ENCODE measurements at places on chromosomes 2 and 18.

GRCh38 chr2:197075754-197076337, 149.3 kb upstream of the PGAP1 start:
- DNase-seq = no peak

DNA sequence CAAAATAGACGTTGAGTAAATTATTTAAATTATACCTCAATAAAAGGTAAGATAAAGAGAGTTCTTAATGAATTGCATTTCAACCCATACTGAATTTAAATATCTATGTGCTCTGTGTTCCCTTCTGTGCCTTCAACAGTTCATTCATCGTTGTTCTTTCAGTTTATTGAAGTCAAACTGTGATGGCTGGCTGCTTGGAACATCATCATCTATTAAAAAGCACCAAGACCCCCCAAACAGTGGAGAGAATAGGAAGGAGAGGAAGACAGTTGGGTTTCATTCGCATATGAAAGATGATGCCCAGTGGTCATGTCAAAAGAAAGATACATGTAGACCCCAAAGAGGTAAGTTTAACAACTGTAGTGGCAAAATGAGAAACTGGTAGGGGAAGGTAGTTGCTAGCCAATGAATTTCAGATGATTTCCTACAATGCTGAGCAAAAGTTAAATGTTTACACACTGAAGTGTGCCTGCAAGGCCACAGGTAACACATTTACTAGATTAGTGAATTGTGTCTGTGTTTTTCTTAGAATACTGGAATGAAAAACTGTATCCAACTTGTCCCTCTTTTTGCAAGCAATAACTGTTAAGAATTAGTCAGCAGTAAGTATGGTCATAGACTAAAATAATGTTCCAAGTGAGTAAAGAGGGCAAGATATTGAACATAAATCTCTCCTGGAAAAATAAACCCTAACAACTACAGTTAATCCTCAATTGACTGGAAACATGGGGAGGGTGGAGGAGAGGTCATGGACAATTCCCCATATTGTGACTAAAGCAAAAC, 331.3 kb downstream of the KIAA1328 start:
- no peak for DNase-seq

DNA sequence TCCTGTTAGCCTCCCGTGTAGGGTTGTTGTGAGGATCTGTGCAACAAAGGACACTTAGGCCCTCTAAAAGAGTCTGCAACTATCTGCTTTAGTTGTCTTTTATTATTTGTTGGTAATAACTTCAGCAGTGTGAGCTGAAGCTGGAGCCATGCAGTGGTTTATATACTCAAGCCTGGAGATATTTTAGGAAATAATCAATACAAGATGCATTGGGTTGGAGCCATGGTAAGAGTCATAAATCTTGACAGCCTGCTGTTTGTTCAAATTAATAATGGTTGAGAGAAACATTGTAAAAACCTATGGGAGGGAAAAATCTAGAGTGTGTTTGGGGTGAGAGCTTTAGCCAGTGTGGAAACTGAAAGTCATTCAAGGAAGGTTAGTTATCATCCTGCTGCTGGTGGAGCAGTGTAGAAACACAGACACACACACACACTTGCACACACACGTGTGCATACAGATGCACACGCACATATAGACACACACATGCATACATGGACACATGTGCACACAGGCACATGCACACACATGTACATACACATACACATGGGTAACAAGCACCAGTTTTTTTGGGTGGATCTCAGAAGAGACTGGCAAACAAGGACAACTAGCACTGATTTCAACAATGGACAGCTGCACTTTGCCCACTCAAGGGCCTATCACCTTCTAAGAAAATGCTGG, 51.0 kb downstream of the ACOXL start:
- DNase-seq = no peak

DNA sequence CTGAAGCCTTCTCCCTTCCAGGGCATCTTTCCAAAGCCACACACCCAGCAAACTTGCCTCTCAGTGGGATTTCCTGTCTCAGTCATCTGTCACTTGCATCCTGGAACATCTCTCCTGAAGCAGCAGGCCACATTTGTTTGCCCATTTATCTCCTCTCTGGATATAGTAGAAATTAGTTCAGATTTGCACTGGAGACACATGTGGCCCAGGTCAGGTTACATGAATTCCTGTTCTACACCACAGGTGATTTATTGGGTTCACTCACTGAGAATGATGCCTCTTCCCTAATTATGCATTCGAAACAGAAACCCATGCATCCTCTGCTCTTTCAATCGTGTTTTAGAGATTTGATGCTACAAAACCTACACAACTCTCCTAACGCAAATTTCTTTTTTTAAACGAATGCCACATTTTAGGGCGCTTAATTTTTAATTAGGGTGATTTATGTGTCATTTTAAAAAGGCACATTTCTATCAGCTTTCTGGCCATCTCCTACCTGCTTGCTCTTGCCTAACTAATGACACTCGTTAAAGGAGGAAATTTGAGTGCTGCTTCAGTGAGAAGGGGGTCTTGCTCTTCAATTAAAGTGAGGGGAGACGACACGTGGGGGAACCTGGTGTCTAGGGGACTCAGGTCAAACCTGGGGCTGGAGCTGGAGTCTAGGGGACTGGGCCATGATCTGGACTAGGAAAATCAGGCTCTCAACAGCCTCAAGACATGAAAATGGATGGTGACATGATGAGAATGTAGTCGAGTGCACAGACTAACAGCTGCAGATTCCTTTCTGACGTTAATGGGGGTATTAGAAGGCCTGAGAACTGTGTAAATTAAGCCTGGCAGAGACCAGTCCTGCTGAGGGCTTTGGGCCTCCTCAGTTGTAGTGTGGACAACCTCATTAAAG, 221.4 kb downstream of the CLIP4 start:
- DNase-seq = no peak

GRCh38 chr2:188291142-188291616, 495 bp upstream of the GULP1 start:
- DNase-seq = no peak

DNA sequence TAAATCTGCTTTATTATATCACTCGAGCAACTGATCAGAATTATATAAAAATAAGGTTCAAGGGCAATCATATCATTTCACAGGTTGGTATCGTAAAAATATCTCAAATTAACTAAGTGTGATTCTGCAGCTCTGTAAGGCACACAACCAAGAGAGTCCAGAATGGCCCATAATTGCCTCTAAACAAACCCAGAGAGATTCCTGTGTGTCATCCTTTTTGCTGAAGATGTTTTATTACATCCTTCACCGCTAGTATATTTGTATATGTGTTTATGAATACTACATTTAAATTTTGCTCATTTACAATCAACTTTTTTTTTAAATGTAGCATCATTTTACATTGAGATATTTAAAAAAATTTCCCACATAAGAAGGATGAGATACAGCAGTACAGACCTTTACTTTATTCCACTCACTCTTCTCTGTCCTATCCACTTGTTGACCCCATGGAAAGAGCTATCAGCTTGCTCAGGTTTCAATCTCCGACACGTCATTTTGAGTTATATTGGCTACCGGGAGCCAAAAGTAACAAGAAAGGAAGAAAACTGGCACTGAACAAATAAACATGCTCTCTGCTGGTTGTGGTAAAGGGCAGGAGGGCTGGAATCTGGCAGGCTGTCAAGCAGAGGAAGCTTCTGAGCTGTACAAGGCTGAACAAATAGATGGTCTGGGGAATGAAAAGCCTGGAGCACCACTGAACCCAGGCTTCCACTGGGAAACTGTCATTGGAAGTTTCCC, 23.1 kb downstream of the PLA2R1 start:
- DNase-seq = peak; percentile 65

GRCh38 chr18:32139835-32140283, 48.2 kb downstream of the RNF138 start:
- DNase-seq = no peak

All from right lung (tissue), 10 donors.